ENCODE measurements at places on chromosomes 2 and 18.

GRCh38 chr2:170394641-170395387 lies 216.9 kb downstream of the MYO3B start:
- DNase-seq, result no peak

GRCh38 chr2:39723946-39724827 lies 54.9 kb downstream of the THUMPD2 start:
- no peak for DNase-seq

GRCh38 chr18:24672165-24672941 lies 211.9 kb downstream of the HRH4 start:
- peak; percentile 3 for DNase-seq

DNA sequence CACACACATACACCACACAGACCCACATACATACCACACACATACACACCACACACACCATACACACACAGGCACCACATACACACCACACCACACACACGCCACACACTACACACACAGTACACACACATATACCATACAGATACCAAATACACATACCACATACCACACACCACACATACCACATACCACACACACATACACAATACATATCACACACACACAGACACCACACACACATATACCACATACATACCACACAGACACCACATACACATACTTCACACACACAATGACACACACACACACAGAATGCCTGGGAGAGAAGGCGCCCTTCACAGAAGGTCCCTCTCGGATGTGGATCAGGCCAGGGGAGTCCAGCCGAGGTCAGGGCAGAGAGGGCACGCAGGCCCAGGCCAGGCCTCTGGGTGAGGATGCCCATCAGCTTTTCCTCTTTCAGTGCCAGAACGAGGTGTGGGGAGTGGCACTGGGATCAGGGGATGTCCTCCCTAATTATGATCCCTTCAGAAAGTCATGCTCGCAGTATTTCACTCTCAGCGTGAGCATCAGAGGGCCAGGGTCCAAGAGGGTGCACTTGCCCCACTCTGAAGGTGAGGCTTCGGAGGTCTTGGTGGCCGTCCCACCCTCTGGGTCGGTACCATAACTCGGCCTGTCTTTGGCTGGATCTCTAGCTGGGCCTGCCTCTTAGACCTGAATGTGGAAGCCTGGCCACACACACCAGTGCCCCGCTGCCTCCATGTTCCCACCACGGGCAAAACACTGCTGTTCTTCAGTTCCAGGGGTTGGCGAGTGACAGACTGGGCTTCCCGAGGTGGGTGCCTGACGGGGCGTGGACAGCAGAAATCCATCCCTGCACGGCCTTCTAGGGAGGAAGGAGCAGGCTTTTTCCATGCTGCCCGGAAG lies 70.6 kb upstream of the ODC1 start:
- DNase-seq, result no peak

GRCh38 chr2:6771634-6772611 lies 93.8 kb downstream of the CMPK2 start:
- DNase-seq, result no peak

All from CD4-positive, alpha-beta T cell treated with Interleukin-21 for 1 hour (primary cell).